MV-4-11 (cell line): ENCODE measurements at places on chromosomes 4 and X.
A peak's percentile ranks its signal among the peaks of the same experiment; 100 is the strongest.

DNA sequence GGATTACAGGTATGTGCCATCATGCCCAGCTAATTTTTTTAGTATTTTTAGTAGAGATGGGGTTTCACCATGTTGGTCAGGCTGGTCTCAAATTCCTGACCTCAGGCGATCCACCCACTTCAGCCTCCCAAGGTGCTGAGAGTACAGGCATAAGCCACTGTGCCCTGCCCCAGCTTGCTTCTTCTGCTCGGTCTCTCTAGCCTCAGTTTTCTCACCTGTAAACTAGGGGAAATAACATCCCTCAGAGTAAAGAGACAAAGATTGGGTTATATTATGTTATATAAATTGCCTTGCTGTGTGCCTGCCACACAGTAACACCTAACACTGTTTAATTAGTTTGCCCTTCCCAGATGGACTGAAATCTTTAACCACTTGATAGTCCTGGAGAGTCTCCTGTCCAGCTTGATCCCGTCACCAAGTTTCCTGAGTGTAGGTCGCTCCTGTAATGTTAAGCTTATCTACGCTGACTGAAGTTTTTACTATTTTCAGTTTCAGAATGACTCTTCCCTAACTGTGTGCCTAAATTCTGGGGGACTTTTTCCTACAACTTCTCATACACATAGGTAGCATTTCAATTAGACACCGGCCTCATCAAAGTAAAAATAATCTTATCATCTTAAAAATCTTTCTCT, 412.7 kb upstream of the TENM3 start:
- no peak for DNase-seq

DNA sequence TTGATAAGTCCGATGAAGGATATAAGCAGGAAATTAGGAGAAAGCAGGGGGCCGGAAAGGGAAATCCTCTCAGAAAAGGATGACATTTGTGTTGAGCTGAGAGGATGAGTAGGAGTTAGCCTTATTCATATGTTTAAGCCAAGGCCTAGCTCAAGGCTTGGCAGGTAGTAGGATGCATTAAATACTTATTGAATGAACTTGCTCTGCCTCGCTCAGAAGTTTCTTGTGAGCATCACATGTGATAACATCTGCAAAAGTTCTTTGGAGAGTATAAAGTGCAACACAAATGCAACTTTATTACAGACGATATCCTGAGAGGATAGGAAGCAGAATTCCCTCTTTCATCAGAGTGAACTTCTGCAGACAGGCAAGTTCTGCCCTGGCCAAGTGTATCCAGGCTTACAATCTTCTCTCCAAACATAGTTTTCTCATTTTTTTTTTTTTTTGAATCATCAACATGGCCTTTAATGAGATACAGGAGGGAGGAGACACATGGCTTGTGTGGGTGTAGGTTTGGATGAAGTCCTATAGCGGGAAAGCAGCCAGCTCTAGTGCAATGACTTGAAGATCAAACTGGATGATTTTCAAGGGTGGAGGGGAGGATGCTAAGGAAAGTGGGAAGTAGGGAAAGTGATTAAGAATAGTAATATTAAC, 48.1 kb downstream of the LUZP4 start:
- DNase-seq = no peak

GRCh38 chr4:167003326-167003725, 231.0 kb downstream of the SPOCK3 start:
- no peak for DNase-seq

DNA sequence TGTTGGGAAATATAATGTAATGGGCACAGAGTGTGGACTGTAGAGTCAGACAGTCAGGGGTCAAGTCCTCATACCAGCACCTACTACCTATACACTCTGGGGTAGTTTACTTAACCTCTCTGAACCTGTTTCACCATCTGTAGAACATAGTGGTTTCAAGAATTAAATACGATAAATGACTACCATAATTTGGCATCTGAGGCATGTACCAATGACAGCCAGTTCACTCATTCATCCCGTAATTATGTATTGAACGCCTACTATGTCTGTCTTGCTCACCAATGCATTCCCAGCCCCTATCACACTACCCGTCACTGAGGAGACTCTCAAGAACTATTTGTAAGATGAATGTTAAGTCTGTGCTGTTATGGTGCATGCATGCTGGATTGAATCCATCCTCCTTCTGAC, 2.0 kb upstream of the FGB start:
- DNase-seq = no peak

GRCh38 chrX:68633981-68634380, 13.5 kb upstream of the STARD8 start:
- no peak for DNase-seq

- DNase-seq = no peak
Measured at GRCh38 chr4:76673362-76673761, 224.6 kb downstream of the SOWAHB start.

DNA sequence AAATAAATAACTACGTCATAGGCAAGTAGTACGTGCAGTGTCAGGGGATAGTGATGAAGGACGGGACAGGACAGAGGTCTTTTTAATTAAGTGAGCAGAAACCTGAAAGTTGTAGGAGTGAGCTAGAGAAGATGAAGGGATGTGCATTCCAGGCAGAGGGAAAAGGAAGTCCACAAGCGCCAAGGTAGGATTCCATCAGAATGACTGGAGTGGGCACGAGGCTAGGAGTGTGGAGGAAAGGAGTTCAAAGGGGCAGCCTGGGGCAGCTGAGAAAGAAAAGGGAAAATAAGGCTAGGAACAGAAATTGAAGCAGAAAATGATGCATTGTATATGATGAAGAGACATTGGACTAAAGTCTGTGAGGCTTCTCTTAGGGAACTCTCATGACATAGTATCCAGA, 192.2 kb upstream of the TLL1 start:
- no peak for DNase-seq

GRCh38 chrX:102624105-102624504, 24.8 kb downstream of the ARMCX5 start:
- DNase-seq = peak; percentile 65

- no peak for DNase-seq
Measured at GRCh38 chr4:8472689-8473197, 32.2 kb downstream of the TRMT44 start.
